Kidney epithelial cell (primary cell): ENCODE measurements at places on chromosomes 7 and 10.

GRCh38 chr10:100645613-100646392 lies 99.6 kb upstream of the PAX2 start:
- no peak for DNase-seq

DNA sequence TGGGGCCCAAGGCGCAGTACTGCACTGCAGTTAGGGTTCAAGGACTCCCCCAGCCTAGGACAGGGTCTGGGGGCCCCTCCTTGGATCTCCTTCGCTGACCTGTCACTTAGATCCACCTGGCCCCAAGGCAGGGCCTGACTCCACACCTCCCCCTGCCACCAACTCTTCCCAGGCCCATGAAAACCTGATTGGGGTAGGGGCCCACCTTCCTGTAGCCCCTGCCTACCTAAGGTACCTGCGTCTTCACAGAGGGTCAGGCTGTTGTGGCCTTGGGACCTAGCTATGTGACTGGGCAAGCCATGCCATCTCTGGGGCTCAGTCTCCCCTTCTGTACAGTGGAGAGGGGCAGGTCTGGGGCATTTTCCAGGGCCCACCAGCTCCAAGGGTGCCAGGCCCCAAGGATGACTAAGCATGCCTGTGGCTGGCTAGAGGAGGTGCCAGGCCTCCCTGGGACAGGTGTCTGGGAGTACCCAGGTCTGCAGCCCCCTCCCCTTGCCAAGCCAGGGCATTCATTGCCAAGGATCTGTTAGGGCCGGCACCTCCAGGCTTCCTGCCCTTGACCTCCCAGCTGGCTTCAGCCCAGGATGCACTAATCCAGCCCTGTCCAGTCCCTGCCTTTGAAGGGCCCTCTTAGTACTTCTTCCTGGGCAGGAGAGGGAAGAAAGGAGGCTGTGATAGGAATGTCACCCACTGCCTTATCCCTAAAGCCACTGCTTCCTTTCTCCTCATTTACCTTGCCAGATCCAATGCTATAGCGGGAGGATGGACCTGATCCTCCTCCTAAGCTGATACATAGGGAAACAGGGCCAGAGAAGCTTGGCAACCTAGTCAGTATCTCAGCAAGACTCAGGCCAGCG lies 1.3 kb downstream of the LIMK1 start:
- DNase-seq, result no peak

DNA sequence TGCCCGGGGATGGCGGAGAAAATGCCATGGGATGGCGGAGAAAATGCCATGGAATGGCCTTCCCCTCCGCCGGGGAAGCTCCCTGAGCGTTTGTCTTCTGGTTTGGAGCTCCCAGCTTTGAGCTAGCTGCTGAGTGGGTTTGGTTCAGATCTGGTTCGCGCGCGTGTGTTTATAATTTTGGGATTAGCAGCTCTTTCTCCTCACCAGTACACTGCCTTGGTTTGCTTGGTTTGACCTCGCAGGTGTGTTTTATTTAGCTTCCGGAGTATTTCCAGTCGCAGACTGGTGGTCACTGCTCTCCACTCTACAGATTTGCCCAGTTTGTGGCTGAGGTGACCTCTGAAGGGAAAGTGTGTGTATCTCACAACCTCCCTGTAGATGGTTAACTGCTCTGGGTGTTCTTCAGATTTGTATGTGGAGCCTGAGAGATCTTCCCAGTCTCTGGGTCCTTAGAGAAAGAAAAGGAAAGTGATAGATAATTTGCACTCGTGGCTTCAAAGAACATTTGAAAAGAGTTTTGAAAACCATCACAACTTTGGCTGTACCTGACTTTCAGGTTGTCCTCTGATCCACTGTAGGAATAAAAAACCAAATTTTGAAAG lies 597 bp downstream of the ZNF277 start:
- no peak for DNase-seq

DNA sequence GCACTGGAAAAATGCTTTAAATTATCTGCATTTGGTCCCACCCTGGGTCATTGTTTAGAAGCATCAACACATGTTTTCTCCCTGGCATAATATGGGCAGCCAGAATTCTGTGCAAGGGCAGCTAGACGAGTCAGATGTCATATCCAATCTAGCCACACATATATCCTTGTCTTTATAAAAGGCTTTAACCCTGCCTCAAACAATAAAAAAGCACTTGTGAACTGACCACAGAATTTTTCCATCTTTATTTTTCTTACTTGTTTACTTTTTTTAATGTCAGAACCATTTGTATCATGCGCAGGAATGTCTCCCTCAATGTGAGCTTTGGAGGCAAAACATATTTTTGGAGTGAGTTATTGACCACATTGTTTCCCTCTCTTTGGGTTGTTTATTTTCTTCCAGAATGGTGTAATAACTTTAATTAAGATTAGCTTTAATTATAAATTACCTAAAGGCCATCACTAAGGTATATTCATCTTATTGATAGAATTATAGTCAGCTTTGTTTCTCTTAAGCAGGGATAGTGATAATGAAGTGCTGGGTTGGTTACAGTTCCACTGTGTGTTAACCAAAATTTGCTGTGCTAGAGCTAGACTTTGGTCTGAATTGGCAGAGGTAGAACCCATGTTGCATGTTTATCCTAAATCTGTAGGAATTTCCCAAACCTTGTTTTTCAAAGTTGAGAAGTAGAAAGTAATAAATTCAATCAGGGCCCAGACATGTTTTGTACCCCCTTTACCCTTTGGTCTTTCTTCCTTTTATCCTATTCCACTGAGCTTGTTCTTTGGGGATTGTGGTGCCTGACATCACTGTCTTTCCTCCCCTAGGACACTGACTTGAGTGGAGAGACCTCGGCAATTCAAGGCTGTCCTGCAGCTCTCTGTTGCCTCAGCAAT lies 1078.4 kb downstream of the KCNMA1 start:
- no peak for DNase-seq

GRCh38 chr10:91190388-91190870 lies 30.0 kb upstream of the PCGF5 start:
- DNase-seq, result no peak

DNA sequence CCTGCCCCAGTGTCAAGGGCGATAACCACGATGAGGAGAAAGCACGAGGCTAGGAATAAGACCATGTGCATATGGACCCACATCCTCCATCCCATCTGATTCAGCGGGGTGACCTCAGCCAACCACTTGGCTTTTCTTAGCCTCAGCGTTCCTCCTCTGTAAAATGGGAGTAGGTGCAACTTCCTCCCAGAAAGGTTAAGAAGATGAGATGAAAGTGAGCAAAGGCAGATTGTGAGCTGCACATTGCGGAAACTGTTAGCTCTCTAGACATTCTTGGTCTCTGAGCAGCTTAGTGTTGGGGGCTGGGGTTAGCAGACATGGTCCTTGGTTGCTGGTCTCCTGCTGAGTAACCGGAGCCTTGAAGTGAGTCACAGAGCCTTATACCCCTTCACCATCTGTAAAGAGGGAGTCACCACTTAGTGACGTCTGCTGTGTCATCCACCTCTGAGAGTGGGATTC lies 497.3 kb upstream of the GALNT17 start:
- peak; percentile 80 for DNase-seq

DNA sequence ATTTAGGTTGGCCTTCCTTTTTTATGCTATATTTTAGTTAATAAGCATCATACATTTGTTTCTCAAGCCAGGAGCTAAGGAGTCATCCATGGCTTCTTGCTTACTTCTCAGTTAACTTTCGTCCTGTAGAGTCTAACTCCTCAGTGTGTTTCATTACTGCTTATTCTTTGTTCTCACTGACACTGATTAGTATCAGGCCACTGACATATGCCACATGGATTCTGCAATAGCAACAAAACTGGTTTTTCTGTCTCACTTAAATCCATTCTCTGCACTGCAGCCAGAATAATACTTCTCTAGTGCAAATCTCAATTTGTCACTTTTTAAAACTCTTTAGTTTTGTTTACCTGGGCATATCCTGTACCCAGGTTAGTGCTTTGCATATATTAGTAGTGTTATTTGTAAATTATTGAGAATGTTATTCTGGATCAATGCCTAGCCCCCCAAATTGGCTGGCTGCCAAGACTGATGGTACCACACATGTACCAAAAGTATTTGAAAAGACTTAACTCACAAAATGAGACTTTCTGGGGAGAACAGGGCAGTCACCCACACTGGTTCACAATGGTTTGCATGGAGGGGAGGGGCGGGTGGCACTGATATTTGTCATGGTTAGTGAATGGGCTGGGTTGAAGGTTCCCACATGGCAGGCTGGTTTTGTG lies 79.1 kb downstream of the CCSER2 start:
- no peak for DNase-seq

GRCh38 chr10:112338957-112339356 lies 35.0 kb upstream of the ACSL5 start:
- no peak for DNase-seq

GRCh38 chr10:103278862-103279298 lies 1.9 kb downstream of the INA start:
- no peak for DNase-seq

DNA sequence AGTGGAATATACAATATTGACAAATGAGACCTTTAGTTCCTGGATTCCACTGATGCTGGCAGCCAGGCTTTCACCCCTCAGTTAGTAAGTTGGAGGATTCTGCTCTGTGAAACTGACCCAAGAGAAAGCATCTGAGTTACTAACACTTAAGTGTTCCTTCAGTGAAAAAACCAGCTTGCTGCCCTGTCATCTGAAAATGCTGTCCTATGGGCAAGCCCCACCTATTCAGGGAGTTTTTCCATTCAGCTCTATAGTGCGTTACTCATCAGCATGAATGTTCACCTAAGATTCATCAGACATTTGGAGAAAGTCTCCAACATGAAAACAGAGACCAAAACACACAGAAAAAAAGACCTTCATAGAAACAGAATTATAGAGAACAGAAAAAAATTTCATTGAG lies 37.9 kb downstream of the PRPF18 start:
- DNase-seq, result no peak

GRCh38 chr7:34823650-34824258 lies 165.7 kb downstream of the NPSR1 start:
- DNase-seq, result no peak

DNA sequence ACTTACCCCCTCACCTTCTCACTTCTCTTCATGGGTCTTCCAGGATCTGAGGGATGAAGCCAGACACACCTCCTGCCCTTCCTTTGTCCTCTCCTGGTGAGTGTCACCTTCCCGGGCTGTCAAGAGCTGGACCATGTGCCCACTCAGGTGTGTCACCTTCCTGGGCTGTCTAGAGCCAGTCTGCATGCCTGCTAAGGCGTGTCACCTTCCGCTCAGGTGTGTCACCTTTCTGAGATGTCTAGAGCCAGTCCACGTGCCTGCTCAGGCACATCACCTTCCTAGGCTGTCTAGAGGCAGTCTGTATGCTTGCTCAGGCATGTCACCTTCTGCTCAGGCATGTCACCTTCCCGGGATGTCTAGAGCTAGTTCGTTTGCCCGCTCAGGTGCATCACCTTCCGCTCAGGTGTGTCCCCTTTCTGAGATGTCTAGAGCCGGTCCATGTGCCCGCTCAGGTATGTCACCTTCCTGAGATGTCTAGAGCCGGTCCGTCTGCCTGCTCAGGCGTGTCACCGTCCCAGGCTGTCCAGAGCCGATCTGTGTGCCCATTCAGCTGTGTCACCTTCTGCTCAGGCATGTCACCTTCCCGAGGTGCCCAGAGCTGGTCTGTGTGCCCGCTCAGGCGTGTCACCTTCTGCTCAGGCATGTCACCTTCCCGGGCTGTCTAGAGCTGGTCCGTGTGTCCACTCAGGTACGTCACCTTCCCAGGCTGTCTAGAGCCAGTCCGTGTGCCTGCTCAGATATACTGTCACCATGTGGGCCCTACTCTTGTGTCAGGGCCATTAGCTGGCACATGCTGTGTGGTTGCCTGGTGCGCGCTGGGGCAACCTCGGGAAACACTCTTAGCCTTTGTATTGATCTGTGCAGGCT lies 245.3 kb downstream of the EBF3 start:
- DNase-seq, result no peak

DNA sequence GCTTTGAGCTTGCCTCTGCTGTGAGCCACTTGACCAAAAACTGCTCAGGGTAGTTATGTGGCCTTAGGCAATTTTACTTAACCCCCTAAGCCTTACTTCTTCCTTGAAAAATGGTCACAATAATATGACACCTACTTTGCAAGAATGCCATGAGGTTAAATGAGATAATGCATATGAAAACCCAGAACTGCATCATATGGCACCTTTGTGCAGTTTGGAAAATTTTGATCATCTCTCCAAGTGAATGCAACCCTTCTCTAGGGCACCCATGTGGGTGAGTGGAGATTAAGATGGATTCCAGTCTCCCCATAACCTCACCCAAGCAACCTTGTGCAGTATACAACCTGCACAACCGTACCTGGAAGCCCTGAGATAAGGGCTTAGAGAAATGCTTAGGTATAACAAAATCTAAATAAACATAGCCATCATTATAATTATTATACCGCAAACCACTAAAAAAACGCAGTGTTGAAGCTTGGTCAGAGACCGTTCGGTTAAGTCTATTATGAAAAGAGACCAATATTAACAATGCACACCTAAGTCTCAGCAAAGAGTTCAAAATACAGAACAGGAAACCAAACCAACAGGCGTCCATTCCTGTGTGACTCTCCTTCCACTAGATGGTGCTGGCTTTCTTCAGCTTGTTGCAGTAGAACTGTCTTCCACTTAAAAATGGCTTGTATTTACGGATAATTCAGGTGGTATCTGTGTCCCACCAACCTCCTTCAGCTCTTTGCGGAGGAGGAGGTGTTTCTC lies 21.0 kb upstream of the ASB15 start:
- no peak for DNase-seq

DNA sequence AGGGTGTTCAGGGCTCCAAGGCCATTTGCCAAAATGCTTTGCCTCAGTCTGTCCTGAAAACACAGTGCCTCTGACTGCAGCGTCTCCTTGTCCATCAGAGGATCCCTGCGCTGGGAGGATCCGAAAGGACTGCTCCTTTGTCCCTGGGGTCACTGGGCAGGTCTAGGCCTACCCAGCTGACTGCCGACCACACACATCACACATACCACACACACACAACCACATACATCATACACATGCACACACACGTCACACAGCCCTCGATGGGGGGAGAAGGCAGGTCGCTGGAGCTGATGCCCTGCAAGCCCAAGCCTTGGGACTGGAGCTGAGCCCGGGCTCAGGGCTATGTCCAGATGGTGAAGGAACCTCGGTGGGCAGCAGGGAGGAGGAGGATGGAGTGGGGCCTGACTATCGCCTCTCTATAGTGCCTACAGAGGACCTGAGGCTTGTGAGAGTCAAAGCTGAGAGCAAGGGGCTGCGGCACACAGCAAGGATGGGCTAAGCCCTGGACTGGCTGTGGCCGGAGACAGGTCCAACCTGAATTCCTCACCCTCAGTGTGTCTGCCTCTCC lies 29.1 kb downstream of the GPRIN2 start:
- no peak for DNase-seq

- no peak for DNase-seq
Measured at GRCh38 chr10:47058961-47059391, 147.7 kb downstream of the PTPN20 start.

- no peak for DNase-seq
Measured at GRCh38 chr7:158167373-158167772, 420.2 kb downstream of the PTPRN2 start.

- no peak for DNase-seq
Measured at GRCh38 chr10:58697691-58698090, 185.0 kb downstream of the BICC1 start.

DNA sequence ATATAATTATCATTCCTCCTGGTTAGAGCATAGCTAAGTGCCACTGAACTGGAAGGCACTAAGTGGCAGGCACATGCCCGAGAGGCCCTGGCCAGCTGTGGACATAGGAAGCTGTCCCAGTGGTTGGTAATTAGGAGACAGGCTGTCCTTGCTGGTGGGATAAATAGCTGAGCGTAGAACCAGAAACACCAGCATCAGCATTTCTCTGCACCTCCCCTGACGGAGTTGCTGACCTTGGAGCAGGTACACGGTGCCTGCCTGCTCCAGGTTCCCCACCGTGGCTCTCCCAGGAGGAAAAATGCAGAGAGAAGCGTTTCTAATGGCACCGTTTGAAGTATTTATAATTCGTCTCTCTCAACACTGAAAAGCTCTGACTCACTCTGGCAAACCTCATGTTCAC lies 5.6 kb upstream of the ABLIM1 start:
- no peak for DNase-seq
